NCI-H2081 (cell line): ENCODE measurements at places on chromosomes 16 and 17.

- DNase-seq = no peak
These were observed 66.4 kb upstream of the CES5A start for GRCh38 chr16:55941552-55941951.

- DNase-seq = no peak
These were observed 2.0 kb upstream of the ZACN start for GRCh38 chr17:76076765-76077583.

DNA sequence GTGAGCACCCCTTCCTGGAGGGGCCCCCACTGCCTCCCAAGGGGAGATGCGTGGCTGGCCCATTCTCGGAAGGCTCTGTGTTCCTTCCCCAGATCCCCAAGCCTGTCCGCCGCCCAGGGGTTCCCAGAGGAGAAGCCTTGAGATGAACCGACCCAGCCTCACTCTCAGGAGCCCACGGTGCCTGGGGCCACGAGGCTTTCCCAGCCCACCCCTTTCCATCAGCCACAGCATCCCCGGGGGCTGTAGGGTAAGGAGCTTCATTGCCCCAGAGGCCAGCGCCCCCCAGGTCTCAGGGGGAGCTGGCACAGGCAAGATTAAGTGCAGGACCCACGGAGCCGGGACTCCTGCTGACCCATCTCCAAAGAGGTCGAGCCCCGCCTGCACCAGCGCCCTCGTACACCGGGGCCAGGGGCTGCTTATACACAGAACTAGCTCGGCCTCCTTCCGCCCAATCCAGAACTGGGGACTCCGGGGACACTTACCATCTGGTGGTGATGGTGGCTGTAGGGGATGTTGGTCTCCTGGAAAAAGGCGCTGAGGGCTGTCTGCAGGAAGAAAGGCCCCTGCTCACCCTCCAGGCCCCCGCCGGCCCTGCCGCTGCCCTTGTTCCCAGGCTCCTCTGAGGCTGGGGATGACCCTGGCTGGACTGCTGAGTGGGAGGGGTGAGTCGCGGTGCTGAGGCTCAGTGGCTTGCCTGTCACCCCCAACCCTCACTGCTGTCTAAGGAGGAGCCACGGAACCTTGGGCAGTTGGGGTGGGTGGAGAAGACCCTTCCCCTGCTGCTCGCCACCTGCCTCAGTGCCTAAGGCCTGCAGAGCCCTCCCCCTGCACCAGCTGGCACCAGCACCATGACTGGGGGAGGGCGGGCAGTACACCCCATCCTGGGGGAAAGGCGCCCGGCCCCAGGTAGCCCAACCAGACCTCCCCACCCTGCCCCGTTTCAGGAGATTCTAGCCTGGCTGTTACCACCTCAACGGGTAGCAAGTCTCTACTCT is 4.4 kb downstream of the UBALD1 start:
- no peak for DNase-seq

DNA sequence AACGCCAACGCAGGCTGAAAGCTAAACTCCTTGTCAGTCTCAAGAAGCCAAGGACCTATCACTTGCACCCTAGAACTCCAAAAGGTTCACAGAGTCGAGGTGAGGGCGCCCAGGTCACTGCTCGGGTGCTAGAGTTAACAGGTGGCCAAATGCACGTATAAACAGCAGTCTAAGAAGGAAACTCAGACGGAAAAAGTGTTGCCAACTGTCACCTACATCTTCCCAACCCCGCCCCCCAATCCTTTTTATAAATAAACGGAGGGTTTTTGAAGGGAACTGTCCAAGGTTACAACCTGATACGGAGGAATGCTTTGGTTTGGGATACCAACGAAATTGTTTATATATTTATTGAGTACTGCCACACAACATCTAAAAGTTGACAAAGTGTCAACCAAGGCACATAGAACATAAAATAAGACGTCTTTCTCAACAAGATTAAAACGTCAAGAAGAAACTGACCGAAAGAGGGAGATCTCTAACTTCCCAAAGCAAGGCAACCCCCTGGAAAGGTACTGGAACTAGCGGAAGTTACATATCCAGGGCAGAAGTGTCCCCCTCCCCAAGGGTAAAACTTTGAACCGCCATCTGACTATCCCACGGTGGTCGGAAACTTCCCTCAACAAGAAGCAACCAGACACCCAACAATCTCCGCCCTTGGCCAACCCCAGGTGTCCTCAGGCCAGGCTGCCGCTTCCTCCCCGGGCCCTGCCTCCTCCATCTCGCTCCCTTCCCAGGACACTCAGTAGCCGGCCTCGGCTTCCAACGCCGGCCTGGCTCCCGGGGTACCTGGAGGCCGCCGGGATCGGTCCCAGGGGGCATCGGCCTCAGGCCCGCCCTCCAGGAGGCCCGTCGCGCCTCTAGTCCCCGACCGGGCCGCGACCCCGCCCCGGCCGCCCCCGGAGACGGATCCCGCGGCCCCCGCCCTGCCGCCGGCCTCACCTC is 982 bp downstream of the SPAG9 start:
- peak; percentile 21 for DNase-seq

- peak; percentile 83 for DNase-seq
These were observed 1.6 kb downstream of the CMIP start for GRCh38 chr16:81445966-81446906.

- no peak for DNase-seq
These were observed 108.3 kb upstream of the ZNF750 start for GRCh38 chr17:82948081-82948511.

DNA sequence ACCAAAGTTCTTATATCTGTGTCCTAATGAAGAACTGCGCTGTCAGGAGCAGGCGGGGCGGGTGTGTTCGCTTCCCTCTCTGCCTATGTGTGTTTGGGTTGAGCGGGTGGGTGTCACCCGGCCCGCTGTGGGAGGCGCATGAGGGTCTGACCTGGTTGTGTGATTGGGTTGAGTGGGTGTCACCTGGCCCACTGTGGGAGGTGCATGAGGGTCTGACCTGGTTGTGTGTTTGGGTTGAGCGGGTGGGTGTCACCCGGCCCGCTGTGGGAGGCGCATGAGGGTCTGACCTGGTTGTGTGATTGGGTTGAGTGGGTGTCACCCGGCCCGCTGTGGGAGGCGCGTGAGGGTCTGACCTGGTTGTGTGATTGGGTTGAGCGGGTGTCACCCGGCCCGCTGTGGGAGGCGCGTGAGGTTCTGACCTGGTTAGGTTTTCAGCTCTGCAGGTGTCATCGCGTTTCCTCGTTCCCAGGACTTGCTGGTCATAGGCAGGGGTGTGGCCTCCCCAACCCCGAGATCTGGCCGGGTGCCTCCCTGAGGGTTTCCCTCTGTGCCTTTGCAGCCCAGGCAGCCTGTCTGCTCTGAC is 69.6 kb upstream of the ZNF750 start:
- no peak for DNase-seq

DNA sequence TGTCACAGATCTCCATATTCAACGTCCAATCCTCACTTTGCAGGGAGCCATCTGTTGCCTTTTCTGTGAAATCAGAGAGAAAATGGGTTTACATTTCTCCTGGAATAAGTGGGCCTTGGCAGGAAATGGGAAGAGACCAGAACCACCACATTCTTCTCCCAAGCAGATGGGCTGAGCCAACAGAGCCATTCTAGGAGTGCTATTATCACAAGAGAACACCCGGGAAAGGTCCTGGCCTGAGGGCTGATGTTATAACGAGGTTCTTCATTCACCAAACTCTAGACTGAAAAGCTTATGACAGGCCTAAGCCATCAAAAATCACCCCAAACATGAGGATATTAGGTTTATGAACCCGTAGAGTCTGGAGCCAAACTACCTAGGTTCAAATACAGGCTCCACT is 64.7 kb downstream of the TOM1L2 start:
- no peak for DNase-seq

DNA sequence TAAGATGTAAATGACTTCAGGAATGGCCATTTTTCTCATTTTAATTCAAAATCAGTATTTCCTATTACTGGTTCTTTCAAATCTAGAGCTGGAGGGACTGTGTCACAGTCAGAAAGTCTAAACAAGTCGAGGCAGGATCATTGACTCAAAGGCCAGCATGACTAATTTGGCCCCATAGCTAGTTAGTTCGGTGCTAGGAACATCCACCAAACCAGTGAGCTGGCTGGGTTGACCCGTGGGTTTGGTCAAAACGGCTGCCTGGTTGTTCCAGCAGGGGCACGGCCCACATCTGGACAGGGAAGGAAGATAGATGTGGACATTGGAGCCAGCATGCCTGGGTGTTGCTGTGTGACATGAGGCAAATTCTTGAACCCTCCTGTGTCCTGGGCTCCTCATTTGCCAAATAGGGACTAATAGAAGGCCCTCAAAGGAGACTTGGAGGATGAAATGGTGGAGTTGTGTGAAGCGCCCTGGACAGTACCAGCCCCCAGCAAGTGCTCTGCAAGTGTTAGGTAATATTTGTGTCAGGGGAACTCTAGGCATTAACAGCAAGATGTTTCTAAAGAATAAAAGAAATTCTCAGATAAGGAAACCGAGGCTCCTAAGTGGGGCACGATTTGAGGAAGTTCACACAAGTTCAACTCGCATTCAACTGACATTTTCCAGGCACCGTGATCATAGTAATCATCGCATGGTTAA is 46.2 kb downstream of the MEOX1 start:
- no peak for DNase-seq

GRCh38 chr17:17518014-17518413 is 21.8 kb upstream of the RASD1 start:
- no peak for DNase-seq

DNA sequence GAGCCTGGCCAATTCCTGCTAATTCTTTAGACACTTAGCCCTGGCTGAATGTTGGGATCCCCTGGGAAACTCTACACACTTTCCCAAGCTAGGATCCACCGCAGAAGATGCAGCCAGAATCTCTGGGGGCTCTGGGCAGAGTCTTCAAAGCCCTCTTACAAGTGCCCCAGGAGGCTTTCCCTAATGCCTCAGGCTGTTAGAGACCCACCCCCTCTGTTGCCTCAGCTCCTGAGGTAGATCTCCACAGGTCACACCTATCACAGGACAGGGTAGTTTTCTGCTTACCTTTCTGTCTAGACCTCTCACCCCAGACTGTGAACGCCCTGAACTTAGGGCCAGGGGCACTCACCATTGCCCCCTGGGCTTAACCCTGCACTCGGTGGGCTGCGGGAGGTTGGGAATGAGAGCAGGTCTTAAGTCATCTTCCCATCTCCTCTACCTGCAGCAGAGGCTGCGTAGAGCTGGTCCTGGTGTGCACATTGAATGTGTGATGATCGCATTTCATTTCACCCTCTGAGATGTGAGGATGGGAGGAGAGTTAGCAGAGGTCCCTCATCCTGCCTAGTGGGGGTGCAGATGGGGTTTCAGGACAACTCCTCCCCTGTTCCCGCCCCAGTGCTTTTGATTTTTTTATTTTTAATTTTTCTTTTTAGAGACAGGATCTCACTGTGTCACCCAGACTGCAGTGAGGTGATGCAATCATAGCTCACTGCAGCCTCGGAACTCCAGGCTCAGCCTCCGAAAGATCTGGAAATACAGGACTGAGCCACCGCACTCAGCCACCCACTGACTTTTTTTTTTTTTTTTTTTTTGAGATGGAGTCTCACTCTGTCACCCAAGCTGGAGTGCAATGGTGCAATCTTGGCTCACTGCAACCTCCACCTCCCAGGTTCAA is 89.0 kb upstream of the LHX1 start:
- no peak for DNase-seq

- DNase-seq = no peak
These were observed 252.3 kb downstream of the SNX29 start for GRCh38 chr16:12228602-12229499.

DNA sequence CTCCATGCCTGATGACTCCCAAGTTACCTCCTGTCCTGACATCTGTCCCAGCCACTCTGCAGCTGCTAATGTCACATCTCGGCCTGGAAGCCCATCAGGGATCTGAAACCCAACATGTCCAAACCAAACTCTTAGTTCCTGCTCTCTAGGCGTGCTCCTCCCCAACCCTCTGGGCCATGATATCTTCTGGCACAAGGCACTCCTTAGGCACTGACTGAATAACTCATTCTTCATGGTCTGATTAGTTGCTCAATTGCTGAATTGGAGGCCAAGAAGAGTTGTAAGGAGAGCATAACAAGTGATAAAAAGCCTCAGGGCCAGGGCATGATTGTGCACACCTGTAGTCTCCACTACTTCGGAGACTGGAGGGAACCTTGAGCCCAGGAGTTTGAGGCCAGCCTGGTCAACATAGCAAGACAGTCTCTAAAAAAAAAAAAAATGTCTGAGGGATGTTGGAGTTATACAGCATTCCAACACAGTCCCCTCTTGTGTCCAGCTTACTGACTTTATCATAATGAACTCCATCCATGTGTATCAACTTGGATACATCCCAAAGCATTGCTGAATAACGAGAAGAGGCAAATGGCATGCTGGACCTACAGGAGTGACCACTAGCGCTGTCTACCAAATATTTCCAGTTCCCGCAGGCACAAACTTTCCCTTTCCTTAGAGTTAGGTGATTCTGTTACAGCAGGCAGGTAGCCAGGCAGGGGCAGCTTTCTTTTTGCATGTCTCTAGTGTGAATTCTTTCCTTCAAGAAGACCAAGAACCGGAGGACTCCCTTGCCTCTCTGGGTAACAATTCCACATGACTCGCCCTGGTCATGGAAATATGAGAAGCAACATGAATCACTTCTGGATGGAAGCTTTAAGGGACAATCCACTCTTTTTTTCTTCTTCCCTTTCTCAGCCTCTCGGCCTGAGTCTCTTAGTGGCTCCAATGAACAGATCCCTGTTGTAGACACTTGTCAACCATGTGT is 18.1 kb upstream of the SHCBP1 start:
- no peak for DNase-seq

- no peak for DNase-seq
These were observed 7.1 kb upstream of the SPNS3 start for GRCh38 chr17:4426499-4427208.

- DNase-seq = no peak
These were observed 106.2 kb downstream of the BRIP1 start for GRCh38 chr17:61757168-61757567.

DNA sequence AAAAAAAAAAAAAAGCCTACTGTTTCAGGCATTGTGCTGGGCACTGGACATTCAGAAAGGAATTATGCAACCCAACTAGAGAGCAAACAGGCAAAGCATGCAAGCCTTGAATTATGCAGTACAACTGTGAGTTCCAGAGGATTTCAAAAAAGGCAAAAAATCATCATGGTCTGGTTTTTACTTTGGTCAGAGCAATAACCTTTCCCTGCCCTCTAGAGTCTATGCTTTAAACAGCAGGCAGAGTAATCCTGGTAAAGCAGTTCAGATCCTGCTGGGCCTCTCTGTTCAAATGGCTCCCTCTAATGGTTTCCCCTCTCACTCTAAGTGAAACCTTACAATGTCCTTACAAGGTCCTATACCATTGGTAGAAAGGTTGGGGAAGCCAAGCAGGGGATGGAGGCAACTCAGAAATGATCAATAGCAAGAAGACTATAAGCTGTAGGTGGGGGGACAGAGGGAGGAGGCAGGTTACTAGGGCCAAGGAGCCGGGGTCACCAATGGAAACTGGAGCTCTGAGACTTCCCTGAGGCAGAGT is 4.6 kb upstream of the TAF15 start:
- DNase-seq = peak; percentile 78

GRCh38 chr16:64866021-64866420 is 255.8 kb downstream of the CDH11 start:
- DNase-seq = no peak

GRCh38 chr16:82016263-82016662 is 5.0 kb upstream of the SDR42E1 start:
- DNase-seq = no peak

- DNase-seq = no peak
These were observed 6.7 kb upstream of the NUDT16L1 start for GRCh38 chr16:4686497-4687210.

GRCh38 chr17:48576479-48577309 is 1.5 kb downstream of the HOXB4 start:
- DNase-seq = peak; percentile 52
